GM04504 (cell line): ENCODE measurements at places on chromosomes 3 and 15.

- DNase-seq: no peak
Measured at GRCh38 chr15:69691307-69692015, 238.8 kb downstream of the RPLP1 start.

DNA sequence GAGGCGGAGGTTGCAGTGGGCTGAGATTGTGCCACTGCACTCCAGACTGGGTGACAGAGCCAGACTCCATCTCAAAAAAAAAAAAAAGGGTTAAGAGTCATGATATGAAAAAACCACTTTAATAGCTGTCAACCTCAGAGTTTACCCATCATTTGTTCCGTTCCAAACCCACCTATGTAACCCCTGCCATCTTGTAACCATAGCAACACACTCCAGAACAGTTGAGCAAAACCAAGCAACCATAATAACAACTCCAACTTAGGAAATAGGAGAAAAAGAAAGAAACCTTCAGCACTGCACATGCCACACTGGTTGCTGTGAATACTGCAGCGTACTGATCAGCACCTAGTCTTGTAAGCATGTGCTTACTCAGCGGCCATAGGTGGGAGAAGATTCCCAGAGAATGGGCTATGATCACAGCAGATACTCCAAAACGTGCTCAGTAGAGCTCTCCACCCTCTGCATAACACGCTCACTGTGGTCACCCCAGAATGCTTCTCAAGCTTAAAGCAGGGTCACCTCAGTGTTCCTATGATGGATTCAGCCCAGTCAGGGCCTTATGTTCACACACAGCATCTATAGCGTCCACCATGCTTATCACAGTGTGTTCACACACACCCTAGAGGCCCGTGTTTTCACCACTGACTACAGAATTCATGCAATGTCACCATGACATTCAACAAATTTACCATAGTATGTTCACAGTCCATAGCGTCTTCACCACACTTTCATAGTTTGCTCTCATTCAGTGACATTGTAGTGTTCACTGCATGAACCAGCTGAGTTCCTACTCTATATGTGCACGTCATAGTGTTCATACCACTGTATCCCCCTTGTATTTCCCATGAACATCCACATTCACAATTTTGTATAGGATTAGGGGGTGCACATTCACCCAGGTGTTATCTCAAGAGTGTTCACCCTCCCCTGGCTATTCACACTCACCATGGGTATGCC lies 6.5 kb upstream of the CILP start:
- DNase-seq: no peak

DNA sequence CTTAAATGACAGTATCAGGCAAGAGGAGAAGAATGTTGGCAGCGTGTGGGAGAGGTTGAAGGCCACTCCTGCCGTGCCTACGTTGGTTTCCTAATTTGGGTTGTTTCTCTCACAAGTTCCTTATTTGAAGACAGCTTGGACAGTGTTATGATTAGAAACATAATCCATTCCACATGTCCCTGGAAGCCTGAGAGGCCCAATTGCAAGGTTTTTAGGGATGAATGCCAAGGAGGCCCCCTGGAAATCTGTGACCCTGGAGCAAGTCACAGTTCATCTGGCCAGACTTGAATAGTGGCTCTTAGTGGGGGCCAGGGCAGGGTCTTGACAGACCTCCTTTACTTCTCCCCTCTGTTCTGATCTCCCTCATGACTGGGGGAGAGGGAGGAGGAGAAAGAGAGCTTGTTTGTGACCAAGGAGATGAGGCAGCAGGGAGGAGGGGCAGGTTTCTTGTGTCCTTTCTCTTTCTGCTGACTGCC lies 584.4 kb upstream of the TBL1XR1 start:
- DNase-seq: peak; percentile 44

GRCh38 chr15:63043335-63044076 lies 959 bp downstream of the TPM1 start:
- no peak for DNase-seq

- no peak for DNase-seq
Measured at GRCh38 chr15:40549894-40550293, 14.9 kb downstream of the CCDC32 start.

DNA sequence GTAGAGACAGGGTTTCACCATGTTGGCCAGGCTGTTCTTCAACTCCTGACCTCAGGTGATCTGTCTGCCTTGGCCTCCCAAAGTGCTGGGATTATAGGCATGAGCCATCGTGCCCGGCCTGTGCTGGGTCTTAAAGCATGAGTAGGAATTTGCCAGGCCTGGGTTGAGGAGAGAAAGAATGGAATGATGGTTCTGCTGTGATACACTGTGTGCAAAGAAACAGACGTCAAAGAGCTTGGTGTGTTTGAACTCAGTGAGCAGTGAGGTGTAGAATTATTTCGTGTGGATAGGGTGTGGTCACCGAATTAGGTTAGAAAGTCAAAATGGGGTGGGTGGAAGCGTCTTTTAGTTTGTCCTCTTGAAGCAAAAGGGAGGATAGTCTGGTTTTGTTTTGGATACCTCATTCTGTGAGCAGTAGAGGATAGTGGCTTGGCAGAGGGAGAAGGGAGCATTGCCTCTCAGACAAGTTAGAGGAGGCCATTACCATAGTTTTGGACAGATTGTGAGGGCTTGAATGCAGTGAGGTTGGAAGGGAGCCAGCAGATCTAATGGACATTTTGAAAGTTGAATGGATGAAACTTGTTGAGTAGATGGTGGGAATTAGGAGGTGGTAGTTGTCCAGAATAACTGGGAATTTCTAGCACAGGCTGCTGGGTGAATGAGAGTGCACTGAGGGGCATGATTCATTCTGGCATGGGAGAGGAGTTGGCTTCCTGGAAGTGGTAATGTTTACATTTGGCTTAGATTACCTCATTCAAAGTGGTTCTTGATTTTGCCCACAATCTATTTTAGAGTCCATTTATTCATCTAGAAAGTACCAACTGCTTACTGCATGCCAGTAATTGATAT lies 27.2 kb downstream of the AKAP13 start:
- DNase-seq: peak; percentile 46

DNA sequence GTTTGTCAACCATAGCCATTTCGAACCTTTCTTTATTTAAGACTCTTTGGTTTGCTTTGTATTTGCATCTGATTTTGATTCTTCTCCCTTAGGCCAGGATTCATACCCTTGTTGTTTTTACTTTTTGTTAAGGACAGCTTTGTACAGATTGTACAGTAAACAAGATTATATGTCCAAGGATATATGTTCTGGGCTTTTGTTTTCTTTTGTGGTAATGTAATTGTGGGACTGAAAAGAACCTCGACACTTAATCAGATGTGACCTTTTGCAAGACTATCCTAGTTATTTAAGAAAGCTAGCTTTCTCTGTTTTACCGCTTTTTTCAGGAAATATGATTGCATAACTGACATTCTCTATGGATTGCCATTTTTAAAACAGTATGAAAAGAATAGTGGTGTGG lies 67.0 kb upstream of the SAMMSON start:
- no peak for DNase-seq
